ENCODE measurements at places on chromosomes 5 and 9.
A peak's percentile ranks its signal among the peaks of the same experiment; 100 is the strongest.

DNA sequence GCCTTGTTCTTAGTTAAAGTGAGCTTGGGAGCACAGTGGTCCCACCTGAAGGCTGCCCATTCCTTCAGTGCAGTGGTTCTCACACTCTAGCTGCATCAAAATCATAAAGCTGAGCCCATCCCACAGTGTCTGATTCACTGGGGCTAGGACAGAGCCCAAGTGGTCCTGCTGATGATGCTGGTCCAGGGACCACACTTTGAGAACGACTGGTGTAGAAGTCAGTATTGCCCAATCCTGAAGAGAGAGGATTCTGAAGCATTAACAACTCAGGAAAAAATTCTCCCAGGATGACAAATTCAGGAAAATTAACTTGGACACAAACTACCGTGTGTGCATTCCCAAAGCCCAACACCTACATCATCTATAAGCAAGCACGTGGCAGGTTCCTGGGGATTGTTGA lies 176.2 kb downstream of the GABBR2 start:
- DNase-seq, result no peak

DNA sequence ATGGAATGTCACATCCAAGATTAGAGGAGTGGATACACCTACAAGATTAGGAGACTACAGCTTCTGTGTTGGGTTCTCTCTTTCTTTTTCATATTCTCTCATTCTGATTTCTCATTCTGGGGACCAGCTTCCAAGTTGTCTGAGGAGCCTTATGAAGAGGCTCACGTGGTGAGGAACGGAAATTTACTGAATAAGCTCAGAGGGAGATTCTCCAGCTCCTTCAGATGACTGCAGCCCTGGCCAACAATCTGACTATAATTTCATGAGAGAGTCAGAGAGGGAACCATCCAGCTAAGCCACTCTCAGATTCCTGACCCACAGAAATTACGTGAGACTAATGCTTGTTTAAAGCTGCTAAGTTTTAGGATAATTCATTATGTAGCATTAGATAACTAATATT lies 27.1 kb upstream of the TENT2 start:
- DNase-seq, result no peak

GRCh38 chr5:6194906-6195612 lies 183.3 kb downstream of the MED10 start:
- no peak for DNase-seq

- peak; percentile 47 for DNase-seq
Observed at GRCh38 chr9:133703591-133704399, 34.4 kb downstream of the SARDH start.

DNA sequence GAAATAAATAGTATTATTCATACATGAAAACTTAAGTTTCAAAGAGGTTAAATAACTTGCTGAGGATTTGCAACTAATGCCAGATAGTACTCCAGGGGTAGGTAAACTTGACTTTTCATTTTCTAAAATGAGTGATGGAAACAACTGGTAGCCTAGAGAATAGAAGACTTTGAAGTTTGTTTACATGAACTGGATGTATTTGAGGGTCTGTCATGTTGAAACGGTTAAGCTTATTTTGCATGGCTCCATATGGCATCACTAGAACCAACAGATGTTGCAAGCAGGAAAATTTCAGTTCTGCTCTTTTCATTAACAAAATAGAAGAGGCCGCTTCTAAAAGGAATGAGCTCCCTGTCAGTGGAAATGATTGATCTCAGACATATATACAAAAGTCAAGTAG lies 105.1 kb upstream of the SGCD start:
- no peak for DNase-seq

- no peak for DNase-seq
Observed at GRCh38 chr5:88269222-88269771, 652 bp upstream of the TMEM161B start.

- no peak for DNase-seq
Observed at GRCh38 chr5:180396926-180397325, 43.8 kb upstream of the GFPT2 start.

DNA sequence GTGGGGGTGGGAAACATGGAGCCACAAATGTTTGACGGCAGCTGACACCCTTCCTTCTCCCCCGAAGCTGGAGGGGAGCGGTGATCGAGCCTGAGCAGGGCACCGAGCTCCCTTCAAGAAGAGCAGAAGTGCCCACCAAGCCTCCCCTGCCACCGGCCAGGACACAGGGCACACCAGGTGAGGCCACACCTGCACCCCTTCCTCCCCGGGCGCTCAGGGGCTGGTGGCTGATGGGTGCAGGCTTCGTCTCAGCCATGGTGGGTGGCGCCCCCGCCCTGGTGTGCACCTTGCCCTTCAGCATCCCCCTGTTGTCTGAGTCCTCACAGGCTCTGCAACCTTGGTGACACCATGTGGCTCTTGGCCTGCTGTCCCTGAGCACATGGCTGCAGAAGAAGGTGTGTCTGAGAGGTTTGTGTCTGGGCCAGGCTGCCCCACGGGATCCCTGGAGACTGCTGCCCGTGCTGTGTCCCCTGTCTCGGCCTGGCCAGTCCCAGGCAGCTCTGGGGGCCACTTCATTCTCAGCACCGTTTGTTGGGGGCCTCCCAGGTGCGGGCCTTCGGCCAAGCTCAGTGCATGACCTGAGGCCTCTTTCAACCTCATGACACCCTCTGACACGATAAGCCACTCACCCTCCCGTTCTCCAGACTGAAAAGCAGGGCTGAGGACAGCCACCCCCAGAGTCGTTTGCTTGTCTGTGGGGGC lies 11.1 kb downstream of the MAN1B1 start:
- no peak for DNase-seq

DNA sequence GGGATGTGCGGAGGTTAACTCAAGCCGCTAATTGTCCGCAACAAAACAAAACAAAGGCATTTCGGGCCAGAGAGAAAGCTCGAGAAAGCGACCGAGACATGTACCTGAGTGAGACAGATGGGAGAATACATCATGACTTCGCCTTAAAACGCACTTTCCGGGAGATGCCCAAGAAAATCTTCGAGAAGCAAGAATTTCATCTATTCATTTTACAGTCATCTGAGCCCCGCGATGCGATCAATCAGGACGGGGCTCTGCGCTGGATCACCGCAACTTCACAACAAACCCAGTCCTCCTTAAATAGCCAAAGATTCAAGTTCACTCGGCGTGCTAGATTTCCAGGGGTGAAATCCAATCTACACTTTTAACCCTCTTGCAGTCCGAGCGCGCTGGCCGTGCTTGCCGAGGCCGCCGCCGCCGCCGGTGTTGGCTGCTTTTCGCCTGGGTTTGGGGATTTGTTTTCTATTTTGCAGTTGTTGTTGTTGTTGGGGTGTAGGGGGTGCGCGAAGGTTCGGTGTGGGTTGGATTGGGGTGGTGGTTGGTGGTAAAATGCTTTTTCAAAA lies 482 bp downstream of the NFIB start:
- peak; percentile 68 for DNase-seq

- no peak for DNase-seq
Observed at GRCh38 chr5:56279291-56279690, 46.2 kb upstream of the ANKRD55 start.

GRCh38 chr5:29984156-29984540 lies 1209.3 kb upstream of the CDH6 start:
- no peak for DNase-seq

DNA sequence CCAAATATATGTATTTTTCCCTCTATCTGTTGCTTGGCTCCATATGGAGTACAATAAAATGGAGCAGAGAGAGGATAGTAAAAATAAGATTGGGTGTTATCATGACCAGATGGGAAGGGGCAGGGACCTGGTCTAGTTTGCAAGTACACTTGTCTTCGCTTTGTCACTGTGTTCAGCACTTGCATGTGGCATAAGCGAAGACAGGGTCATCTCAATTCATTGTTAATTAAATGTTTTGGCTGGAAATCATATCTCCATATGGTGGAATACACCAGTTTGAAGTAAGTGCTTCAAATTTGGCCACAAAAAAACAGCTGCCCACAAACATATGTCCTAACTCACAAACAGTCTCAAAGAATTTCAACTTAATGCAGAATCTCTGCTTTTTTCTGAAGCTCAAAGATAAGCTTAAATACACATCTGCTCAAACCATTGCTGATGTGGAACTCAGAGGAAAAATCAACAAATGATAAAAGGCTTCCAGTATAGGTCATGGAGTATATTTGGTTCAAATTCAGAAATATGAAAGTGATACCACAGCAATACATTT lies 865.4 kb downstream of the TLE4 start:
- DNase-seq, result no peak

DNA sequence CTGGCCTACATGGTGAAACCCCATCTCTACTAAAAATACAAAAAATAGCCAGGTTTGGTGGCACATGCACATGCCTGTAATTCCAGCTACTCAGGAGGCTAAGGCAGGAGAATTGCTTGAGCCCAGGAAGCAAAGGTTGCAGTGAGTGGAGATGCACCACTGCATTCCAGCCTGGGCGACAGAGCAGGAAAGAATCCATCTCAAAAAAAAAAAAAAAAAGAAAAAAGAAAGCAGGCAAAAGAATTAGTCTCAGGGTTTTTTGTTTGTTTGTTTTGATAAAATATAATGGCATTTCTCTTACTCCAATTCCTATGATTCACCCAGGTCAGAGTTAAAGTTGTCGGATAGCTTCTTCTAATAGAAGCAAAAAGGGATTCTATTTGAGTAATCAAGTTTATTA lies 67.0 kb upstream of the ATG10 start:
- DNase-seq, result no peak

GRCh38 chr5:61677220-61677619 lies 345.2 kb downstream of the ZSWIM6 start:
- no peak for DNase-seq
